ENCODE measurements at places on chromosomes 7 and 10. TPM values are rescaled to one million over a fixed set of nuclear protein-coding genes. Genes with fewer than 3 reads are reported as not detected.

GRCh38 chr7:106031300-106032035 lies 68.4 kb downstream of the CDHR3 start:
- no peaks in the 10 kb centered on the region for H3K27me3 ChIP-seq
- H3K4me1 ChIP-seq: no peaks in the 10 kb centered on the region
- no peak for DNase-seq
- no peak overlapping the region for H3K4me3 ChIP-seq
- no peaks in the 10 kb centered on the region for H3K36me3 ChIP-seq
- H3K27ac ChIP-seq: no peak overlapping the region

GRCh38 chr10:23516530-23516929 lies 77.7 kb downstream of the OTUD1 start:
- H3K27ac ChIP-seq: no peak overlapping the region
- no peaks in the 10 kb centered on the region for H3K36me3 ChIP-seq
- 0 out of 2 replicates have a peak, but pooled peaks cover 6% of the 10 kb centered on the region for H3K4me1 ChIP-seq
- peaks cover 9% of the 10 kb centered on the region for H3K27me3 ChIP-seq
- DNase-seq: peak; percentile 65
- H3K4me3 ChIP-seq: no peak overlapping the region

DNA sequence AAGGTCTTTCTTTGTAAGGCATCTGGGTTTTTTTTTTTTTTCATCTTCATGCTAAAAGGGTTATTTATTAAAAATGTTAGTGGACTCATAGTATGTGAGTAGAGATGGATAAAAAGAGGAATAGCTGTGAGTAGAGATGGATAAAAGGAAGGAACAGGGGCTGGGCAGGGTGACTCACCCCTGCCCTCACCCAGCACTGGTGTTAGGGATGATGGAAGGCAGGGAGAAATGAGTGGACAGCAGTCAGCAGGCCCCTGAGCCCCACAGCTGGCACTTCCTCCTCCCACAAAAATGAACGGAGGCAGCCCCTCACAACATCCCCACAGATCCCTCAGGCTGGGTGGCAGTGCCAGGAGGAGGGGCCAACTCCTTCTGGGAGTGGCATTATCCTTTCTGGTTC lies 39.3 kb downstream of the ANTXRL start:
- DNase-seq: peak; percentile 28
- no peak overlapping the region for H3K27ac ChIP-seq
- H3K36me3 ChIP-seq: no peaks in the 10 kb centered on the region
- no peak overlapping the region for H3K4me3 ChIP-seq

Gene LRRC18
- not detected for polyA plus RNA-seq

DNA sequence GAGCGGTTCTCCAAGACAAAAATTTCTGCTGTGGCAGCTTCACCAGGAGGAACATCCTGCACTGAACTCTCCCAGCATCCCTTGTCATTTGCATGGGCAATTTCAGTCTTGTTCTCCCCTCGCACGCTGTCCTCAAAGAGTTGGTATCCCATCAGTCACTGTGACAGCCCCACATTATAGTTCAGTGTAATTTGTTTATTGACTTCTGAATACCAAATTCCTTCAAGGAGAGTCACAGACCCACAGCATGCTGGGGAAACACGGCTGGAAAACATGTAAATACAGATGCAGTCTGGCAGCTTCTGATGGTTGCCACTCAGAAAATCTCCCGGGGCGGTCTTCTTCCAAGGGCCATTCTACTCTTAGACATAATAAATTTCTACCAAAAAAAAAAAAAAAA lies 151.0 kb upstream of the NEBL start:
- H3K36me3 ChIP-seq: no peaks in the 10 kb centered on the region
- no peak overlapping the region for H3K27ac ChIP-seq
- no peak for DNase-seq
- H3K4me3 ChIP-seq: no peak overlapping the region
- H3K4me1 ChIP-seq: no peaks in the 10 kb centered on the region
- H3K27me3 ChIP-seq: no peaks in the 10 kb centered on the region

DNA sequence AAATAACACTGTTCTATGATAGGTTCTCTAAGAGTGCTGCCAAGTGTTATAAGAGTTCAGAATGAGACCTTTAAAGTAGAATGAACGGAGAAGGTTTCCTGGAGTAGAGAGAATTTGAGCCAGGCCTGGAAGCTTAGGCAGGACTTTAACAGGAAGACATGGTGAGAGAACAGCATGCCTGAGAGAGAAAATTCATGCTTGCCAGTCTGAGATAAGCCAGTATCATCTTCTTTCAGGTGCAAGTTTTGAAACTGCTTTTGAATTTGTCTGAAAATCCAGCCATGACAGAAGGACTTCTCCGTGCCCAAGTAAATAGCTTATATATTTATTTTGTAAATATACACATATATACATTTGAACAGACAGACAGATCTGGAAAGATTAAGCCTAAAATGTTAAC lies 22.1 kb downstream of the ARMC10 start:
- peaks cover 25% of the 10 kb centered on the region for H3K36me3 ChIP-seq
- H3K4me1 ChIP-seq: no peaks in the 10 kb centered on the region
- no peak overlapping the region for H3K4me3 ChIP-seq
- H3K27ac ChIP-seq: no peak overlapping the region
- no peak for DNase-seq

- no peaks in the 10 kb centered on the region for H3K4me1 ChIP-seq
- peak; percentile 13 for DNase-seq
- H3K36me3 ChIP-seq: no peaks in the 10 kb centered on the region
- no peak overlapping the region for H3K4me3 ChIP-seq
- H3K27ac ChIP-seq: no peak overlapping the region
Measured at GRCh38 chr10:126955934-126956711, 50.9 kb downstream of the DOCK1 start.

DNA sequence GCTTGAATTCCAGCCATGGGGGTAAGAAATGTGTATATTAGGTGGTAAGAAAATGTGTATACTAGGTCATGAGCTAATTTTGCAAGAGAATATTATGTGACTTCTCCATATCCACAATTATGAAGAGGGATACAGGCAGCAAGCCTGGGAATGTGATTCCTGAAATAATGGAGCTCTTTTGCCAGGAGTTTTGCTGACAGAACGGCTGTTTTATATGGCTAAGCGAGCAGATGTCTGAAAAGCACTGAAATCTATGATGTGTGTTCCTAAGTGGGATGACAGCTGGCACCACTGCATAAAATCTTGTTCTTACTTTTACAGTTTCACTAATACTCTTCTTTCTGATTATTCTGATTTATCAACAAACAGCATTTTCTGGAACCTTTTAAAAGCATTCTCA lies 386.0 kb upstream of the HPS1 start:
- no peaks in the 10 kb centered on the region for H3K4me1 ChIP-seq
- no peak overlapping the region for H3K4me3 ChIP-seq
- no peaks in the 10 kb centered on the region for H3K27me3 ChIP-seq
- no peak for DNase-seq
- no peak overlapping the region for H3K27ac ChIP-seq

- no peak overlapping the region for H3K4me3 ChIP-seq
- no peaks in the 10 kb centered on the region for H3K36me3 ChIP-seq
- peak; percentile 64 for DNase-seq
- peaks cover 5% of the 10 kb centered on the region for H3K4me1 ChIP-seq
- H3K27ac ChIP-seq: no peak overlapping the region
- no peaks in the 10 kb centered on the region for H3K27me3 ChIP-seq
Measured at GRCh38 chr7:98372993-98373392, 27.9 kb downstream of the BAIAP2L1 start.

Gene TNKS2
- 14.4 TPM for polyA plus RNA-seq

- DNase-seq: no peak
- H3K27me3 ChIP-seq: no peaks in the 10 kb centered on the region
- no peaks in the 10 kb centered on the region for H3K36me3 ChIP-seq
- no peak overlapping the region for H3K4me3 ChIP-seq
Measured at GRCh38 chr10:128026615-128027300, 99.5 kb downstream of the MKI67 start.

Gene ATOH7
- polyA plus RNA-seq: not detected

DNA sequence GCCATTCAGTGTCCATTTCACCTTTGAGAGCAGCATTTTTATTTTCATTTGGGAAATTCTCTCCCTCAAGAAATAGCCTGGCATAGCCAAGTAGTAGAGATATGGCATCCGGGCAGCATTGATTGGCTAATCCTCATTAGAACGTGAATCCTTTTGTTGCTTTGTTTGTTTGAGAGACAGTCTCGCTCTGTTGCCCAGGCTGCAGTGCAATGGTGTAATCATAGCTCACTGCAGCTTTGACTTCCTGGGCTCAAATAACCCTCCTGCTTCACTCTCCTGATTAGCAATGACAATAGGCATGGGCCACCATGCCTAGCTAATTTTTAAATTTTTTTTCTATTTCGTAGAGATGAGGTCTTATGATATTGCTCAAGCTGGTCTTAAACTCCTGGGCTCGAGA lies 1174.9 kb upstream of the AUTS2 start:
- H3K4me1 ChIP-seq: no peaks in the 10 kb centered on the region
- no peak overlapping the region for H3K27ac ChIP-seq
- no peak for DNase-seq
- no peak overlapping the region for H3K4me3 ChIP-seq

Gene NRP1
- 175 TPM for polyA plus RNA-seq

DNA sequence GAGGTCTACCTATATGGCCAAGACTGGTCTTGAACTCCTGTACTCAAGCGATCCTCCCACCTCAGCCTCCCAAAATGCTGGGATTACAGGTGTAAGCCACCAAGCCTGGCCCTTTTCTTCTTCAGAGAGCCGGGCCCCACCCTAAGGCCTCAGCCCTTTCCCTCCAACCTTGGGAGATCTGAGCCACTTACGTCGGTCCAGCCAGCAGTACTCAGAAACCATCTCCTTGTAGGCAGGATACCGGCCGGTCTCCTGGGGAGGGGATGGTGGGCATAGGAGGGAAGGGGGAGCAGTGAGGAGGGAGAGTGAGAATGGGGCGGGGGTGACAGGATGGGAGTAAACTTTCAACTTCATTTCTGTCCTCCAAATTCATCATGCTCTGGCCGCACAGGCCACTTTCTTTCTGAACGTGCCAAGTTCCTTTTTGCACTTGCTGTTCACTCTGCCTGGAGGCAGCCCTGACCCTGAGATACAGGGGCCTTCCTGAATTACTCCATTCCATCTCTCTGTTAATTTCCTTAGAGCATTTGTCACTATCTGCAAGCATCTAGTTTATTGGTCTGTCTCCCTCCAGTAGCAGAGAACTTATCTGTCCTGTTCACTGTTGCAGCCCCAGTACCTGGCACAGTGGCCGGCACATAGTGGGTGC lies 10.4 kb downstream of the PDZD7 start:
- no peaks in the 10 kb centered on the region for H3K27me3 ChIP-seq
- DNase-seq: no peak
- H3K4me3 ChIP-seq: no peak overlapping the region
- H3K36me3 ChIP-seq: no peaks in the 10 kb centered on the region

Gene LBX1
- not detected for polyA plus RNA-seq

DNA sequence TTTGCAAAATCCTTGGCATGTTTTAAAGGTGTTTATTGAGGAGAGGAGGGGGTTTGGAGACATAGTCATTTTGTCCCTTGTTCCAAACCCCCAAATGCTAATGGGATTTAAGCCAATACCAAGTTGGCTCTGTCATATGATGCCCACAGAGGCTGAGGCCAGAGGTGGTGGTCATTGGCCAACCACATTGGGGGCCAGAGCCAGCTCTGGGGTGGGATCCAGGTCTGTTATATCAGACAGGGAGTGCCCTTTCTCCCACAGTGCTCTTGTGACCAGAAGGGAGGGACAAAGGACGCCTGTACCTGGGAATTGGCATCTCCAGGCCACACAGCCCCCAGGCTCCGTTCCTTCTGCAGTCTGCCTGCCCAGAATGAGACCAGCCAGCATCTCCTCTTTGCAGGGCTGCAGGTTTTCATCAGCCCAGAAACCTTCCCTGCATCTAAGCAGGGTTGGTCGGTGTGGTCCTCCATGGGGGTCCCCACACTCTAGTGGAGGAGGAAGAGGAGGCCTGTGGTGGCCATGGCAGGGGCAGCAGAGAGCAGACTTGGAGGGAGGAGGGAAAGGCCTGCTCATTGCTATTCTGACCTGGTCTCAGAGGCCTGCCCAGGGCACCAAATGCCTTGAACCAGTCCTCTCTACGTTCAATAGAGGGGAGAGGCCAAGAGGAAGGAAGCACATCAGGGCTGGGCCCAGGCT lies 17.9 kb downstream of the ADCYAP1R1 start:
- no peak for DNase-seq
- H3K27ac ChIP-seq: no peak overlapping the region

Gene CAMK2B
- polyA plus RNA-seq: 0.79 TPM

Data from GM23248 (cell line).